ENCODE measurements at places on chromosomes 13 and 19.

DNA sequence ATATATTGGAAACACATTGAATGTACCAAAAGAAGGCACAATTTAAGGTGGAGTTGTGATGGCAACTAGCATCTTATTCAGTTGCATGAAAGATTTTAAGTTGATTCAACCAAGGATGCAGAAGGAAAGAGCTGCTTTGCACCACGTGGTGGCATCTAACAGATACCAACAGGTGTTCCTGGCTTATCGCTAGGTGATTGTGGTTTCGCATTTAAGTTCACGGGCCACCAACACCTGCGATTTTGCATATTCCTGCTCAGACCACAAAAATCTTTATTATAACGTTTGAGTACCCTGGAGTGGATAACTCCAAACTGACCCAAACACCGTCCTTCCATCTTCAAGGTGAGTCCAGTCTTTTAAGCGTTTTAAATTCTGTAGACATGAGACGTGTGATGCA lies 45.3 kb downstream of the RGCC start:
- no peak for DNase-seq

GRCh38 chr13:61795580-61795979 lies 379.9 kb upstream of the PCDH20 start:
- no peak for DNase-seq

GRCh38 chr19:23345838-23346237 lies 49.4 kb downstream of the ZNF91 start:
- DNase-seq: no peak

DNA sequence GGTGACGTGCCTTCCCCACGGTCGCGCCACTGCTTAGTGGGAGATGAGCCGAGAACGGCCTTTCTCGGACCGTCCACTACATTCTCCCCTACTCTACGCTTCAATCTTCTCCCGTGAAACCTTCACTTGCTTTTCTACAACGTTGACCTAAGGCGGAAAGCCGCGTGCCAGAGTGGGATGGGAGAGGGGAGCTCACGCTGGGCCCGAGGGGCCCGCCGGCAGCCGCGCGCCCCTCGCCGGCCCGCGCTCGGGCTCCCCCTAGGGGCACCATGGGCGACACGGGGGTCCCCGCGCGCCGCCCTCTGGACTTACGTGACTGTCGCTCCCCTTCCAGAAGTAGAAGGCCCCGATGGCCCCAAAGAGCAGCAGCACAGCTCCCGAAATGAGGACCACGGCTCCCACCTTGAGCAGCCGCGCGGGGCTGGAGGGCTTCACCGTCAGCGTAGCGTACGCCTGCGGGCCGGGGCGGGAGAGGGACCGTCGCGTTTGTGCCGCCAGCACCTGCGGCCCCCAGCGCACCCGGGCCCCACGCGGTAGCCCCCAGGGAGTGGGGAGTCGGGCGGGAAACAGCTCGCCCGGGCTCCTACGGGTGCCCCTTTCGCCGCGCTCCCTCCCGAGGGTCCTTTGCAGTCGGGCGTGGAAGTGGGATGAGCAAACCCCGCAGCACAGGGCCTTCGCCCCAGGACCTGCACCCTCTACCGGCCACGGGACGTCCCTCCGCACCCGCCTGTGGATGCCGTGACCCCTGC lies 727 bp downstream of the CNMD start:
- DNase-seq: peak; percentile 22

GRCh38 chr19:19465436-19466070 lies 49.8 kb downstream of the TSSK6 start:
- DNase-seq: no peak

GRCh38 chr19:44741841-44742329 lies 6.6 kb upstream of the BCL3 start:
- DNase-seq: no peak

DNA sequence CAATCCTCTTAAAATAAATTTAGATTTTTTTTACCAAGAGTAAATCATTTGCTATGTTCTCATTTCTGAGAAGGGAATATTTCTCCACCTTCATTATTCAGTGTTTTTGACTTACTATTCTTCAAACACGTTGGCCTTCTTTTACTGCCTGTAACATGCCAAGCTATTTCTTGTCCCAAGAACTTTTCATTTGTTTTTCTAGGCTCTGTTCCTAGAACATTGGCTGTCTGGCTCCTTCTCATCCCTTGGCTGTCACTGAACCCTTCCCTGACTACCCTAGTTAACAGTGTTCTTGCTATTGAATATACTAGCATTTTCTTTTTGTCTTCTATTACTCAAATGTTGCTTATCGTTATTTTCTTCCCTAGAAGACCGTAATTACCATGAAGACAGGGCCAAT lies 248.1 kb downstream of the ITGBL1 start:
- DNase-seq: no peak

DNA sequence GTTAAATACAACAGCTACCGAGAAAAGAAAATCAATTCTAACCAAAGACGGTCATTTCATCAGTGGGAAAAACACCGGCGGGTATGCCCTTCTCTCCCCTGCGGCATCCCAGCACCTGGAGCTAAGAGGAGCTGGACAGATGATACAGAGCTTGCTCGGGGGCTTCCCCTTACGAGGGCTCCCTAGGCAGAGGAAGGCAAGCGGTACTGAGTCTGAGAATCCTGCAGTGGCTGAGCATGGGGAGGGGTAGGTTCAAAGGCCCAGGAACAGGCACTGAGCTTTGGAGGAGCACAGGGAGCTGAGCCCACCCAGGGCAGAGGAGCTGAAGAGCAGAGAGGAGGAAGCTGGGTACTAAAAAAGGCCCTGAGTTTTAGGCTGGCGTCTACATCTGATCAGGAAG lies 12.7 kb downstream of the STK24 start:
- no peak for DNase-seq

DNA sequence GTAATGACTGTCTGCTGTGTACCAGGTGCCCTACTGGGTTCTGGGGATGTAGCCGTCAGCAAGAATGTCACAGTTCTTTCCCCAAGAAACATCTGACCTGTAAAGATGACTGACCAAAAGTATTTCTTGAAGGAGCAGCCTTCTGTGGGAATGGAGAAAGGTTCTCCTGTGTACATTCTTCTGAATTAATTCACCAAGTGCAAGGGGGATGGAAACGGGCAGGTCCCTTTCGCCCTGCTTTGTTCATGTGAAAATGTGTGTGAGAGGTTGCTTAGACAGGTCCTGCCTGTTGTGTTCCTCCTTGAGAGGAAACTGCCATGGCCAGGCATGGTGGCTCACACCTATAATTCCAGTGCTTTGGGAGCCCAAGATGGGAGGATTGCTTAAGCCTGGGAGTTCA lies 57.0 kb downstream of the SLC7A9 start:
- no peak for DNase-seq

DNA sequence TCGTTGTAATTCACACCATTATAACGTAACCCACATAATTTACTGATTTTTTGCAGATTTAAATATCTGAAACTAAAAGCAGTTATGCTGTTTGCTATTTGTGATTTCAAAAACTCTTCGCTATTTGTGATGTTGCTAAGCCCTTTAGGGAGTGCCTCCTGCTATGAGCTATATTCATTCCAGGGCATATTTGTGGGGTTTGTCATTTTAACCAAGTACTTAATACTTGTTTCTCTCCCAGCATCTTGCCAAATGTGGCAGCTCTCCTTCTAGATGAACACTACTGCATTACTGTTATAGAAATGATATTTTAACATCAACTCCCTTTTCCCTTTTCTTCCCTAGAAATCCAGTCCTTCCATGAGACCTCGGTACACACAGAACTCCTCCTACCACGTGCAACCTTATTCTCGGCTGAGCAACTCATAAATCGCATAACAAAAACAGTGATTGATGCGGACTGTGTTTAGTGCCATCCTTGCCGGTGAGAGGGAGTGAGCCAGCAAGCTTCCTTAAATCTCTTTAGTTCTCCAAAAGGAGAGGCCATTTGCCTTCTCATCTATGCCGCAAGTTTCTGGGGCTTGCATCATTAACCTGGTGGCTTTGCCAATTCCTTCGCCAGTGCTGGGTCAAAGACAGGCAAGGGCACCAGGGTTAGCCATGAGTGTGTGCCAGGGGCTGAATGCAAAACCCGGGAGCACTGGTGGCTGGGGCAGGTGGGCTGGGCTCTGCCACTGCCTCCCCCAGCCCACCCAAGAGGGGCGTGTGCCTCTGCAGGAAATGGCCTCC lies 33.4 kb downstream of the RFX2 start:
- no peak for DNase-seq

- no peak for DNase-seq
Measured at GRCh38 chr19:51036519-51036918, 1.7 kb upstream of the KLK12 start.

DNA sequence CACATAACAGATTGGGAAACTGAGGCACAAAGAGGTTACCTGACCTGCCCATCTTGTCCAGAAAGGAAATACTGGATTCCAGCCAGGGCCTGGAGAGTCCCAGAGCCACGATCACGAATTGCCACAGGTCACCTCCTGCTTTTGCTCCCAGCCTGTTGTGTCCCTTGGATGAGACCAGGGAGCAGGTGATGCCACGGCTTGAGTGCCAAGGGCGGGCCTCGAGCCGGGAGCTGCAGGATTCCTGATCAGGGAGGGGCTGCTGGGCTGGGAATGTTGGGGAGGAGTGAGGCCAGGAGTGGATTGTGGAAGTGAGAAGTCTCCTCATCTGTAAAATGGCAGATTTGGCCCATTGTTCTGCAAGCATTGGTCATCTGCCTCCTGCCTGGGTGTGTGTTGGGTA lies 29.4 kb downstream of the DNM2 start:
- DNase-seq: no peak

GRCh38 chr13:95723438-95723837 lies 46.5 kb downstream of the DNAJC3 start:
- DNase-seq: no peak

- DNase-seq: no peak
Measured at GRCh38 chr13:99226513-99226912, 25.9 kb downstream of the UBAC2 start.

GRCh38 chr13:45055198-45055901 lies 65.0 kb upstream of the GTF2F2 start:
- no peak for DNase-seq

DNA sequence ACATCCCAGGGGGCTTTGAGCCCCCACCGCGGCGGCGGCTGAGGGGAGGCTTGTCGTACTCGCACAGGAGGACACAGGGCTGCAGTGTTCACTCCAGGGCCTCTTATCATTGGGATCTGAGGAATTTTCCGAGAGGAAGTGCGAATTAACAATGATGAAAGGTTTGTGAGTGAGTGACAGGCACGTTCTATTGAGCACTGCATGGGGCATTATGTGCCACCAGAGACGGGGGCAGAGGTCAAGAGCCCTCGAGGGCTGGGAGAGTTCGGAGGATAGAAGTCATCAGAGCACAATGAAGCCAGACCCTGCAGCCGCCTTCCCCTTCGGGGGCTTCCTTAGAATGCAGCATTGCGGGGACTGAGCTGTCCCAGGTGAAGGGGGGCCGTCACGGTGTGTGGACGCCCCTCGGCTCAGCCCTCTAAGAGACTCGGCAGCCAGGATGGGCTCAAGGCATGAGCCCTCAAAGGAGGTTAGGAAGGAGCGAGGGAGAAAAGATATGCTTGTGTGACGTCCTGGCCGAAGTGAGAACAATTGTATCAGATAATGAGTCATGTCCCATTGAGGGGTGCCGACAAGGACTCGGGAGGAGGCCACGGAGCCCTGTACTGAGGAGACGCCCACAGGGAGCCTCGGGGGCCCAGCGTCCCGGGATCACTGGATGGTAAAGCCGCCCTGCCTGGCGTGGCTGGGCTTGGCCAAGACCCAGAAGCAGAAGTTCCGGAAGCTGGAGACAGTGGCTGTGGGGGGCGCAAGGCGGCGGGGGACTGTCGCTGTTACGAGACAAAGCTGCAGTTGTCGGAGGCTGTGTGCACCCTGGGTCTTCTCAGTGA lies 53.9 kb downstream of the MCF2L start:
- no peak for DNase-seq

GRCh38 chr19:2097886-2098327 lies 1.2 kb downstream of the IZUMO4 start:
- no peak for DNase-seq

GRCh38 chr19:56643460-56643955 lies 549 bp downstream of the SMIM17 start:
- DNase-seq: no peak

- DNase-seq: no peak
Measured at GRCh38 chr13:39875111-39875987, 219.9 kb downstream of the COG6 start.

GRCh38 chr19:19427944-19428343 lies 22.5 kb downstream of the GATAD2A start:
- DNase-seq: no peak

GRCh38 chr19:10346509-10346908 lies 7.1 kb upstream of the ICAM3 start:
- DNase-seq: no peak

DNA sequence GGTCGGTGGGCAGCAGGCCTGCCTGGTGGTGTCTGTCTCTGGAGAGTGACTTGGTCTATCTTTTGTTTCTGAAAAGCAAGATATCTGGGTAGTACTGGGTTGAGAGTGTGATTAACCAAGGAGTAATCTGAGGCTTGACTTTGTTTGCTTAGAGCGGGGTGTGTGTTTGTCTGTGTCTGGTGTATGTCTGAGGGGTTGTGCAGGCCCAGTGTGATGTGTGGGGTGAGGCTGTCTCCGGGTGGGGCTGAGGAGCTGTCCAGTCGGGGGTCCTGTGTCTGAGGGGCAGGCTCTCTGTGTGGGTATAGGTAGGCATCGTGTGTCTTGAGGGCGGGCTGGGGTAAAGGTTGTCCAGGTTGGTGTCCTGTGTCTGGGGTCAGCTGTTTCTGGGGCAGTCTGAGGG lies 11.1 kb upstream of the TIMM50 start:
- DNase-seq: no peak

DNA sequence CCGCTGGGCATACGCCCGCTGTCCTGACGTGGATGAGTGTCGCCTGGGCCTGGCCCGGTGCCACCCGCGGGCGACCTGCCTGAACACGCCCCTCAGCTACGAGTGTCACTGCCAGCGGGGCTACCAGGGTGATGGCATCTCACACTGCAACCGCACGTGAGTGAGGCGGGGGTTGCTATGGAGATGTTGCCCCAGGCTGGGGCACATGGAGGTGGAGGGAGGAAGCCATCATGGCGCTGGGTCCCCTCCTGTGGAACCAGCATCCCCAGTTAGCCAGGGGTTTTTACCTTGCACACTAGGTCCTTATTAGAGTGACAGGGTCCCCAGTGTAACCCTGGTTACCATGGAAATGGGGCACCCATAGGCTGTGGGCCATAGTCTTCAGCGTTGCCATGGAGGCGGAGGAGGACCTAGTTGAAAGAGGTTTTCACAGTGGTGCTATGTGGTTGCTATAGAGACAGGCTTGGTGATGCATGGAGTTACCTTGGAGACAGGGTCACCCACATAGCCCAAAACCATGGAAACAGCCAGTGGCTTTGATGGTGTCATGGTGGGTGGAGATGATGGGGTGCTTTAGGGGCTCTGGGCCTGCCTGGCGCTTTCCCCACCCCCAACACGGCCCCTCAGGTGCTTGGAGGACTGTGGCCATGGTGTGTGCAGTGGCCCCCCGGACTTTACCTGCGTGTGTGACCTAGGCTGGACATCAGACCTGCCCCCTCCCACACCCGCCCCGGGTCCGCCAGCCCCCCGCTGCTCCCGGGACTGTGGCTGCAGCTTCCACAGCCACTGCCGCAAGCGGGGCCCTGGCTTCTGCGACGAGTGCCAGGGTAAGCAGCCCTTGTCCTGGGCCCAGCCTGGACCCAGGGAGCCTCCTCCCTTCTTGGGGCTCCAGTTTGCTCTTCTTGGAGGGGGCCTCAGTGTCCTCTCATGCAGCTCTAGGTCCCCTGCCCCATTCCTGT lies 27.1 kb downstream of the MEGF8 start:
- no peak for DNase-seq

- DNase-seq: no peak
Measured at GRCh38 chr13:38685431-38685830, 1.4 kb upstream of the FREM2 start.
